ENCODE measurements at places on chromosomes 12 and 14.
A peak's percentile ranks its signal among the peaks of the same experiment; 100 is the strongest.

- no peak overlapping the region for H3K27ac ChIP-seq
- H3K27me3 ChIP-seq = no peaks in the 10 kb centered on the region
- H3K36me3 ChIP-seq = no peaks in the 10 kb centered on the region
- no peaks in the 10 kb centered on the region for H3K4me1 ChIP-seq
- no peak for DNase-seq
- no peak overlapping the region for H3K4me3 ChIP-seq
Observed at GRCh38 chr14:100891501-100892445, 11.7 kb downstream of the RTL1 start.

GRCh38 chr12:71848212-71848611 lies 8.7 kb downstream of the TBC1D15 start:
- H3K4me3 ChIP-seq = no peak overlapping the region
- no peak overlapping the region for H3K27ac ChIP-seq
- no peaks in the 10 kb centered on the region for H3K27me3 ChIP-seq
- peaks cover 8% of the 10 kb centered on the region for H3K4me1 ChIP-seq
- no peak for DNase-seq

DNA sequence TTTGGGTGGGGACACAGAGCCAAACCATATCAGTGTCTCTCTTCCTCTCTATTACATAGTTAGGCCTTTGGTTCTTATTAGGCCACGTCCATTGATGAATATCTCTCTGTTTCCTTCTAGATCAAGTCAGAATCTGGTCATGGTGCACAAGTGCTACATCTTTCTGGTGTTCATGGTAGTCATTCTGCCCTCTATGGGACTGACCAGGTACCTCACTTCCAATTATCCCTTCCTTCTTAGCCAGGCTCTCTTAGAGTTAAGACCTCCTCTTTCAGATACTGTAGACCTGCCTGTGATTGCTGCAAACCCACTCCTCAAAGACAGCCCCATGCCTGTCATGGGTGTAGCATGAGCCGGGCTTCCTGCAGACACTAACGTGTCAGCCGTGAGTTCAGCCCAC lies 25.2 kb downstream of the NGB start:
- H3K4me1 ChIP-seq = no peaks in the 10 kb centered on the region
- no peaks in the 10 kb centered on the region for H3K27me3 ChIP-seq
- H3K27ac ChIP-seq = no peak overlapping the region
- no peaks in the 10 kb centered on the region for H3K36me3 ChIP-seq
- DNase-seq = no peak
- H3K4me3 ChIP-seq = no peak overlapping the region

GRCh38 chr12:29734305-29734704 lies 49.4 kb downstream of the TMTC1 start:
- no peaks in the 10 kb centered on the region for H3K4me1 ChIP-seq
- no peaks in the 10 kb centered on the region for H3K36me3 ChIP-seq
- no peak overlapping the region for H3K27ac ChIP-seq
- no peak overlapping the region for H3K4me3 ChIP-seq

DNA sequence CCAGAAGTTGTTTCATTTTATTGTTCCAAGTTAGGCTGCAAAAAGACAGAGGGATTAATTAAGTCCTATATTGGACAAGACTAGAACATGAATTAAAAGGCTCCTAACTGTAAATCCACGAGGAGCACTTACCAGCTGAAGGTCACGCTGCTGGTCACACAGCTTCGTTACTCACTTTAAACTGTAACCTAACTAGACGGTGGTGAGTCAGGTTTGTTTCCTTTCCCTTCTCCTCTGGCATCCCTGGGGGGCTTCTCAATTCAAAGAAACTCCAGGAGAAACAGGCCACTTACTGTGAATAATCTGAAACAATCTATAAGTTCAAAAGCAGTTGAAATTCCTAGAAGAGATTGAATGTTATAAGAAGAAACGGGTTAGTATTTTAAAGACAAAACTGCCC lies 331.4 kb downstream of the BCAT1 start:
- no peak overlapping the region for H3K4me3 ChIP-seq
- H3K4me1 ChIP-seq = no peaks in the 10 kb centered on the region
- no peaks in the 10 kb centered on the region for H3K36me3 ChIP-seq
- H3K27ac ChIP-seq = no peak overlapping the region
- no peak for DNase-seq
- H3K27me3 ChIP-seq = no peaks in the 10 kb centered on the region

DNA sequence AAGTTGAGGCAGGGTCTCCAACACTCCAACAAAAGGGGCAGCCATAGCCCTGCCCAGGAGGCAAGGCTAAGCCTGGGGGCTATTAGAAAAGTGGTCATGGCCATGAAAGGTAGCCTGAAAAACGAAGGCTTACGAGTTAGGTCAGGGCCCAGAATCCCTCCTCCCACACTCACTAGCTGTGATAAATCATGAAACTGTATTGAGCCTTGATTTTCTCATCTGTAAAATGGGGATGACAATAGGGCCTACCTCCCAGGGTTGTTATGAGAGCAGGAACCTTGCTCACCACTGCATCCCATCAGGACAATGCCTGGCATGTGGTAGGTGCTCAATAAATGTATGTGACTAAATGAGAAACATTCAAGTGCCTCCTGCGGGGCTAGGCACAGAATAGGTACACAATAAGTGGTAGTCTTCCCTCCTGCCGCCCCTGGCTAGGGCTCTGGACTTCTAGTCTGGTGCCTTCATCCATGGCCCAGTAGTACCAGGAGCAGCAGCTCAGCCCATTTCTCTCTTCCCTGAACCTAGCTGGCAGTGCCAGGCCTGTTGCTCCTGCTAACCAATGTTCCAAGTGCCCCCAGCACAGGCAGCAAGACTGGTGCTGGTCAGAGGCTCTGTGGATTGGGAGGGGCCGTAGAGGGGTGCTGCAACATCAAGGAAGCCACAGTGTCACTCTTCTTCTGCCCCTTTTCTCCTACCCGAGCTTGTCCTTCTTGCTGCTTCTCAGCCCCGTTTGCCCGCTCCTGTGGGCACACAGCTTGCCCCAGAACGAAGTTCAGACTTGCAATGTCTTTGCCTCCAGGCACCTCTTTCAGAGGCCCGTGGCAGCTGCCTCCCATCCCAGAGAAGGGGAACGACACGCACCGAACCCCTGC lies 7.8 kb downstream of the PGF start:
- H3K4me3 ChIP-seq = no peak overlapping the region
- no peak overlapping the region for H3K27ac ChIP-seq
- no peak for DNase-seq

GRCh38 chr12:19415563-19415962 lies 23.7 kb upstream of the AEBP2 start:
- DNase-seq = no peak
- no peaks in the 10 kb centered on the region for H3K4me1 ChIP-seq
- H3K4me3 ChIP-seq = no peak overlapping the region
- H3K36me3 ChIP-seq = no peaks in the 10 kb centered on the region

- no peak for DNase-seq
- H3K27me3 ChIP-seq = no peaks in the 10 kb centered on the region
- no peaks in the 10 kb centered on the region for H3K36me3 ChIP-seq
- no peak overlapping the region for H3K27ac ChIP-seq
Observed at GRCh38 chr14:67547224-67547780, 14.2 kb downstream of the PLEKHH1 start.

DNA sequence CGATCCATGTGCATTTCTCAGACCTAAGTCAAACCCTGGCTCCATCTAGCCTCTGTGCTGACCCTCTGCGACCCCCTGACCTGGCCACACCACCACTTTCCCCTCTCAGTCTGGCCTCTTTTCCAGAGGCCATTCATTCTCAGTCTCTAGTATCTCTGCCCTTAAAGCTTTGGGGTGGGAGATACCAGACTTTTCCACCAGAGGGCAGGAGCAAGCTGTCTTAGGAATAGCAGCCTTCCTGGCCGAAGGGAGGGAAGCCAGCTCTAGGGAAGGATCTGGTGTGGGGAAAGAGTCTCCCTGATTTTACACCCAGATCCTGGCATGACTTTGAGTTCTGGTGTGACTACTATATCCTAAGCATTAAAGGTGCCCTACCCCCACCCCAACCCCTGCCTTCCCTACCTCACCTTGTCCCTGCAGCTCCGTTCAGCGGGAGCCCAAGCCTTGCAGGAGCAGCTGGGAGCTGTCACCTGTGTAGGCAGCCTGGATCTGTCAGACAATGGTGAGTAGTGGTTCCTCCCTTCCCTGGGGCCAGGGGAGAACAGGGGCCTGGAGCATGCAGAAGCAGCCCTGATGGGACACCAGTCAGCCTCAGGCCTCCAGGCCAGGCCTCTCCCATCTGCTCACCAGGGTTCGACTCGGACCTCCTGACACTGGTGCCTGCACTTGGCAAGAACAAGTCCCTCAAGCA lies 6.6 kb downstream of the CARMIL3 start:
- no peaks in the 10 kb centered on the region for H3K27me3 ChIP-seq
- peak; percentile 52 for DNase-seq
- no peak overlapping the region for H3K4me3 ChIP-seq

DNA sequence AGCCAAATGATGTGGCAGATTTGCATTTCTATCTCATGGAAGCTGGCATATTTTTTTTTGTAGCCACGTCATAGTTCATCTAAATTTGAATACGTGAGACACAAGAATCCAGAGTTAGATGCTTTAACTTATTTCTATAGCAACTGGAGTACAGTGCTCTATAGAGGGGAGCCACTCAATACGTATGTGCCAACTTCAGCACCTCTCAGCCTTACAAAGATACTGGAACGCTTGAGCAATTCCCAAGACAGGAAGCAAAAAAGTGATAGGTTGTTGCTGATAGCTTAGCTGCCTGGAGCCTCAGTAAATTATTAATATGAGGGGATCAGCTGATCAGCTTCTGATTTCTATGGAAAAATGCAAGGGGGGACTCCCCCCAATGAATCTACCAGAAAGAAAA lies 24.1 kb upstream of the PELI2 start:
- DNase-seq = no peak
- H3K4me3 ChIP-seq = no peak overlapping the region
- no peak overlapping the region for H3K27ac ChIP-seq
- H3K4me1 ChIP-seq = no peaks in the 10 kb centered on the region
- no peaks in the 10 kb centered on the region for H3K36me3 ChIP-seq

- H3K27me3 ChIP-seq = no peaks in the 10 kb centered on the region
- DNase-seq = no peak
- H3K27ac ChIP-seq = no peak overlapping the region
- H3K4me1 ChIP-seq = peaks cover 70% of the 10 kb centered on the region
- no peak overlapping the region for H3K4me3 ChIP-seq
Observed at GRCh38 chr14:91358654-91359220, 58.9 kb downstream of the CCDC88C start.

DNA sequence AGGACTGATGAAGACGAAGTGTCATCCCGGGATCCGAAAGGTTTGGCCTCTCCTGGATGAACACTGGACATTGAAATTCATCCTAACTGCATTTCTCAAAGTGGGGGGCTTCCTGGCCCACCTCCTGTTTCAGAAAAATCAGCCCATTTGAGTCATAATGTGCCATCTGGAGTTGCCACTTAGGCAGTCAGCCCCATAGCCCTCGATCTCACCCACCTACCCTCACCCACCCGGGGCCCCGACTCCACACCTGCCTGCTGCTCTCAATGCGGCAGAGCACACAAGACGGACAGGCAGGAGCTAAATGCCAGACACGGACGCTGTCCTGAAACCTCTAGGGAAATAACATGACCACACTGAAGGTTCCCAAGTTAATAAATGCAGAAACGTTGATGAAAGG lies 12.6 kb downstream of the DLK1 start:
- H3K27me3 ChIP-seq = no peaks in the 10 kb centered on the region
- no peaks in the 10 kb centered on the region for H3K4me1 ChIP-seq
- DNase-seq = peak; percentile 17
- H3K27ac ChIP-seq = no peak overlapping the region

- no peak for DNase-seq
- no peaks in the 10 kb centered on the region for H3K27me3 ChIP-seq
- H3K36me3 ChIP-seq = no peaks in the 10 kb centered on the region
- no peak within 1 kb of the TSS for H3K27ac ChIP-seq
- H3K4me1 ChIP-seq = no peaks in the 10 kb centered on the region
Observed at GRCh38 chr12:77830583-77831351, at the start of gene NAV3. TSS of gene NAV3 (plus strand) at chr12:77830894. CDS start at chr12:77831462, 568 bp downstream.

DNA sequence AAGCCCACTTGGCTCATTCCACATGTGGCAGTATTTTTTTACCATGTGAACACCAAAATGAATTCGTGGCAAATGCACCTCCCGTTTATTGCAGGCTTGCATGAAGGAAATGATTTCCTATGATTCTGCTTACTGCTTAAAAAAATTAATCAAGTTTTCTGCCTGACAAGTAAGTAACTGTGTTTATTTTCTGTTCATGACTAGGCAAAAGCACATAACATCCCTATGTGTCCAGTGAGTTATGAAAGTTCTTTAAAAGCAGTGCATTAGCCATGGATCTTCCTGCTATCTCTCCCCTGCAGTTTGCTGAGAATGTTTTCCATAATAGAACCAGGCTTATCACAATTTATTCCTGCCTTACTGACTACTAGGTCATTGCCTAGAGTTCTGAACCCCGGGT lies 20.4 kb downstream of the GPR65 start:
- H3K36me3 ChIP-seq = no peaks in the 10 kb centered on the region
- no peak overlapping the region for H3K4me3 ChIP-seq
- H3K27ac ChIP-seq = no peak overlapping the region

DNA sequence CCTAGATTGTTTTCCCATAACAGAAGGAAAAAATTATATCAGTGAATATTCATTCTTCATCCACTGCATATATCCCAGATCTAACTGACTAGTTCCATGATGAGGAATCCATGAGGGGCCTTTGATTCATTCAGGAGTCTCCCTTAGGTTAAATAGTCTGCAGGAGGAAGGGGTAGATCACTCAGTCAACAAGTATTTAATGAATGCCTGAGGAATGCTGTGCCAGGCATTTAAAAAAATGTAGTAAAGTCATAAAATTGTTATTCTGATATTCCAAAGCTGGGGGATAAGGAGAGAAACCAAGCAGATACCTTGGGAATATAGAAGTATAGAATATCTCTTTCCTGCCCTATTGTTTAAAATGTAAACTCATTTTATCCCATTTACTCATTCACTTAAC lies 216.2 kb upstream of the CAND1 start:
- H3K36me3 ChIP-seq = no peaks in the 10 kb centered on the region
- H3K27me3 ChIP-seq = no peaks in the 10 kb centered on the region
- H3K4me1 ChIP-seq = no peaks in the 10 kb centered on the region

DNA sequence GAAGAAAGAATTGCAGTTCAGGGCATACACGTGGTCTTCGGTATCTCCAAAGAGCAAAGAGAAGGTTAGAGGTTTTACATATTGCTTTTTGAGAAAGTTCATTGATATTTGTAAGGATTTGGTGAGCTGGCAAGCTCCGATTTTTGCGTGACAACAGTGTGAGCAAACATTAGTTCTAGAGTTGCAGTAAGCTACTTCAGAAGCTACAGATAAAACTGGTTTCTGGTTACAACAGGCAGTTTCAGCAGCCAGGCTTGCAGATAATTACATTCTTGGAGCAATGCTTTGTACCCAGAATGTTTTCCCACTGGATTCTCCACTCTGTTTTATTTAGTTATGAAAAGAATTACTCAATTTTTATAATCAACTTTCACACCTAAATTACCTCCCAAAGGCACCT lies 28.2 kb downstream of the KLRK1 start:
- DNase-seq = no peak
- peak overlapping the region; percentile 30 for H3K27ac ChIP-seq
- H3K4me3 ChIP-seq = no peak overlapping the region
- H3K27me3 ChIP-seq = no peaks in the 10 kb centered on the region

GRCh38 chr12:43805149-43805859 lies 813 bp downstream of the TWF1 start:
- peaks cover 31% of the 10 kb centered on the region for H3K4me1 ChIP-seq
- no peaks in the 10 kb centered on the region for H3K27me3 ChIP-seq
- DNase-seq = no peak

- no peak overlapping the region for H3K4me3 ChIP-seq
- H3K27me3 ChIP-seq = no peaks in the 10 kb centered on the region
- H3K36me3 ChIP-seq = no peaks in the 10 kb centered on the region
- H3K4me1 ChIP-seq = peaks cover 4% of the 10 kb centered on the region
Observed at GRCh38 chr12:1504304-1504894, 90.0 kb downstream of the FBXL14 start.

- no peaks in the 10 kb centered on the region for H3K27me3 ChIP-seq
- no peak overlapping the region for H3K27ac ChIP-seq
- no peaks in the 10 kb centered on the region for H3K4me1 ChIP-seq
Observed at GRCh38 chr12:130847112-130847511, 8.1 kb upstream of the STX2 start.

Measured in CD8-positive, alpha-beta memory T cell (primary cell).